ENCODE measurements at places on chromosomes 5 and 9.

GRCh38 chr9:71916834-71917534, 5.5 kb downstream of the C9orf85 start:
- DNase-seq: no peak

GRCh38 chr5:16983022-16983639, 47.0 kb upstream of the MYO10 start:
- no peak for DNase-seq

- DNase-seq: no peak
Measured at GRCh38 chr9:92602413-92602812, 66.6 kb upstream of the ECM2 start.

GRCh38 chr5:175257128-175257846, 186.7 kb downstream of the DRD1 start:
- DNase-seq: no peak

- DNase-seq: no peak
Measured at GRCh38 chr5:59328709-59329296, 564.7 kb downstream of the PDE4D start.

- no peak for DNase-seq
Measured at GRCh38 chr9:1414711-1415131, 364.6 kb downstream of the DMRT2 start.

GRCh38 chr9:107927276-107927675, 437.7 kb upstream of the KLF4 start:
- no peak for DNase-seq

- no peak for DNase-seq
Measured at GRCh38 chr5:134614450-134615085, 18.1 kb downstream of the SAR1B start.

GRCh38 chr5:143398053-143398355, 5.5 kb downstream of the NR3C1 start:
- no peak for DNase-seq

DNA sequence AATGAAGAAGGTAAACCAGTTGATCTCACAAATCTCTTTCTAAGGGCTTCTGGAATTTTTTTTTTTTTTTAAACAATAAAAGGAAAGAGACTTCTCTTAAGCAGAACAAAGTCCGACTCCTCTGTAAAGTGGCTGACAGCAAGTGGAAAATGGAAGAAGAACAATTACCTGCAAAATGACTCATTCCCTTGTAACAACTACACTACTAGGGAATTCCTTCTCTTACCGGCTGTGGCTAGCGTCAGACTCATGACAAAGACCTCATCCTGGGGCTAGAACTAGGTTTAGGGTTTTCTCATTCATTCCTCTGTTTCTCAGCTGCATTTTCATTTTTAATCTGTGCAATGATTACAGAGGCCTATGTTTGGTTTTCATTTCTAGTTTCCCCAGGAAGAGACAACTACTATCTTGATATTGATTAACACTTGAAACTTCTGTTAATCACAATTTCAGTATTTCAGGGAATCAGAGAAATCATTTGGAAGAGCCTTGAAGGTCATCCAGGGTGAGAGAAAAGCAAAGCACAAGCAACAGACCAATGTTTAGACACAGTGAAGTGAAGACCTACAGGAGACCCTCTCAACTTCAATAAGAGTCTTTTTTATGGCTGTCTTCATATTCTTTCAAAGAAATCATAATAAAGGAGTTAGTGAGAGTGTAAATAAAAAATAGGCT, 437.9 kb downstream of the RAB3C start:
- no peak for DNase-seq

DNA sequence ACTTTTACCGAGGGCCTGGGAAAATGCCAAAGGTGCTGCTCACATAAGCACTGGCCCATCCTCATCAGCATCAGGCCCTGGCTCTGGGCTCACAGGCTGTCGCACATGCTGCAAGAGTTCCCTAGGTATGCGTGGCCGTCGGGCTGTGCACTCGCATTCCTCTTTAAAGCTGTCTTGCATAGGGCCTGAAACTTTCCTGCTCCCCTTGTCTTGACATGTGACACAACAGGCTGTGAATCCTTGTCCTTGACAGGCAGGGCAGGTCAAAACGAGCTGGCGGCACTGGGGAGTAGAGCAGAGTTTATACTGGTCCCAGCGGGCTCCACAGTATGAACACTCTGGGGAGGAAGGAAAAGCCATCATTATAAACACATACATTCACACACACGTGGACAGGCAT, 30.7 kb downstream of the TSTD2 start:
- DNase-seq: no peak

DNA sequence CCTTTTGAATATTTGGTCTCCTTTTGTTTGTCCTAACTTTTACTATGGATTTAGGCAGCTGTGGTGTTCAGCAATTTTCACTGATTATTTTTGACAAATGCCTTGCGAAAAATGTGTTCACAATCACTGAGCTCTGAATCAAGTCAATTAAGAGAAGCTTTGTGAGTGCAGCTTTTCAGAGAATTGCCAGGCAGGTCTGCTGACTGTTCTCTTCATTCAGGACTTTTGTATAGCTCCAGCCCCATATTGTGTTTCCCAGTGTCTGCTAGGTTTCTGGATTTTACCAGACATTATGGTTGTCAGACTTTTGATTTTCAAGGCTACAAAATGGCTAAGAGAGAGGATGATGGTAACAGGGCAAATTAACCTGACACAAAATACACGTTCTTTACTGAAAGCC, 1055.9 kb downstream of the CDH18 start:
- DNase-seq: no peak

DNA sequence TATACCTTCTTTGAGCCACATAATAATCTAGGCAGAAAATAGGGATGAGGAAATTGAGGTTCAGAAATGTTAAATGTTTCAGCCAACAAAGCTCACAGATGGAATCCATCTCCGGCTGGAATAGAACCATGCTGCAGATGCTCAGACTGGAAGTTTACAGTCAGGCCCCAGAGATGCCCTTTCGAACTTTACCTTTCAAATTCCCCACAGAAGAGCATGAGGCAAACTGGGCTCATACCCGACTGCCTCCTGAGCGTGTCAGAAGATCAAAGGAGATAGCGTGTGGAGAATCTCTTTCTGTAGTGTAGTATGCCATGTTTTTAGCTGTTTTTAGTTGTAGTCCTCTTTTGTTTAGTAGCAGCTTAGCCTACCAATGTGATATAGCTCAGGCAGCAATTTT, 72.0 kb upstream of the DAP start:
- DNase-seq: no peak

GRCh38 chr9:133030317-133031129, at the start of gene GTF3C5:
TSS of gene GTF3C5 (plus strand) at chr9:133030997. CDS start at chr9:133031012, 15 bp downstream.
- peak; percentile 76 for DNase-seq

- no peak for DNase-seq
Measured at GRCh38 chr9:92048924-92049625, 66.1 kb downstream of the SPTLC1 start.
